ENCODE measurements at places on chromosomes 16 and 17.

DNA sequence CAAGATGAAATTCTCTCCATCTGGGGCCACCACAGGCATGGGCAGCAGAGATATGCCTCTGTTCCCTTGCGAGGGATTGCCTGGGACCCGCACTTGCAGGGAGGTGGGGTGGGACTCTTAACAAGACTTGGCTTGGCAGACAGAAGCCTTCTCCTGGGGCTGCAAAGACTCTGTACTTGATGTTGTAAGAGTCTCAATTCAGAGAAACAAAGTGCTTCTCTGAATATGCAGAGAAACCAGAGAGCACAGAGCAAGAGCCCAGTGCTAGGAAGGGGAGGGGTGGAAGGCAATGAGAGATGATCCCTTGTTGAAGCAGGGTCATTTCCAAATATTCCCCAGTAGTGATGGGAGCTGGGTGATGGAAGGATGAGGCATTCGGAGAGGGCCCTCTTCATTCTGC is 2.2 kb downstream of the MMP28 start:
- DNase-seq = no peak

- DNase-seq = no peak
Observed at GRCh38 chr17:6069539-6070429, at the start of gene WSCD1. Gene WSCD1 (plus strand): TSS chr17:6070379. CDS start chr17:6080659, 10,280 bp downstream.

- no peak for DNase-seq
Observed at GRCh38 chr17:83007504-83008185, 71.8 kb upstream of the METRNL start.

DNA sequence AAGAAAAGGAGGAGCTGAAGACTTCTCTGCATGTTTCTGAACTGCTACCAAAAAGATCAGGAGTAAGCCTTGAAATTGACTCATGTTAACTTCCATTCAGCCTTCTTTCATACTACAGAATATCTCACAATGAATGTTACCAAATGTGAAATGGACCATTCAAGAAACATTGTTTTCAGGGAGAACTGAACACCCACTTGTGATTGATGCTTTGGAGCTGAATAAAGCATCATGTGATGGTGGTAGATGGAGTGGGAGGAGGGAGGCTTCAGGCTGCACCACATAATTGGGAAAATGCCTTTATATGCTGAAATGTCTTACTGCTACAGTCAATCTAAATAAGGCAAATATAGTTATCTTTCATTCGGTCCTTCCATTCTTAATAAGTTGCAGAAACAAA is 127.8 kb downstream of the CDH8 start:
- no peak for DNase-seq

- DNase-seq = no peak
Observed at GRCh38 chr16:1117176-1117900, 21.3 kb upstream of the C1QTNF8 start.

DNA sequence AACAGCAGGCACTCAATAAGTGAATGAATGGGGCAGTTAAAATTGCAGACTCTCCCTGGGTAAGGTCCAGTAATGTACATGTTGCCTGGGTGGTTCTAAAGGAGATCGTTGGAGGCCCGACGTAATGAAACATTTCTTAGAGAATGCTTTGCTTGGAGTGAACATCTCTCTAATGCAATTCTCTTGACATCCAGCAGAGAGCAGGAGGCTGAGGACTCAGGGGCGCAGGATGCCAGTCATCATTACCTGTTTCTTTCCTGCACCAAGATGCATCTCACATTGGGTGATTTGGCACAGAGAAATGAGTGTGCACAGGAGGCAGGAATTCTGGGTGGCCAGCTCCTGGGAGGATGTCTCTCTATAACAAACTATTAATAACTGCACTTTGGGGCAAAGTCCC is 130.3 kb upstream of the RBBP6 start:
- no peak for DNase-seq

DNA sequence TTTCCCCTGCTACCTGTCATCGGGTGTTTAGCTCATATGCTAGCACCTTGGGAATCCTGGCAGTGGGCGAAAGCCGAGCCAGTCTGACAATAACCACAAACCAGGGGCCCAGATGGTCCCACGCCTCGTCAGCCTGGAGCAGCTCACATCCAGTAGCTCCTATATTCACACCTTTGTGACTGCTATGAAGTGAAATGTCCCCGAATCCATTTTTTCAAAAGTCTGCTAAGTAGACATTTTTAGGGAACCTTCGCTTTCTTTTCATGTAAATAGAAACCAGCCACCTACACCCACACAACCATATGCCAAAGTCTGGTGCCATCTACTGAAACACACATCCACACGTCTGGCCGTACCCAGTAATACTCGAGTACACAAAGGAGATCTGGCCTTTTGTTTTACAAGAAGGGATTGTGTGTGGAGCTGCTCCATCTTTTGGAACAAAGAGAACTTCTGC is 176.8 kb downstream of the SLC39A11 start:
- DNase-seq = no peak

GRCh38 chr16:56354746-56355145 is 70.6 kb downstream of the AMFR start:
- DNase-seq = no peak

- DNase-seq = no peak
Observed at GRCh38 chr16:50169555-50170096, 16.5 kb downstream of the TENT4B start.

- DNase-seq = peak; percentile 67
Observed at GRCh38 chr17:42744283-42744805, 496 bp downstream of the EZH1 start.

DNA sequence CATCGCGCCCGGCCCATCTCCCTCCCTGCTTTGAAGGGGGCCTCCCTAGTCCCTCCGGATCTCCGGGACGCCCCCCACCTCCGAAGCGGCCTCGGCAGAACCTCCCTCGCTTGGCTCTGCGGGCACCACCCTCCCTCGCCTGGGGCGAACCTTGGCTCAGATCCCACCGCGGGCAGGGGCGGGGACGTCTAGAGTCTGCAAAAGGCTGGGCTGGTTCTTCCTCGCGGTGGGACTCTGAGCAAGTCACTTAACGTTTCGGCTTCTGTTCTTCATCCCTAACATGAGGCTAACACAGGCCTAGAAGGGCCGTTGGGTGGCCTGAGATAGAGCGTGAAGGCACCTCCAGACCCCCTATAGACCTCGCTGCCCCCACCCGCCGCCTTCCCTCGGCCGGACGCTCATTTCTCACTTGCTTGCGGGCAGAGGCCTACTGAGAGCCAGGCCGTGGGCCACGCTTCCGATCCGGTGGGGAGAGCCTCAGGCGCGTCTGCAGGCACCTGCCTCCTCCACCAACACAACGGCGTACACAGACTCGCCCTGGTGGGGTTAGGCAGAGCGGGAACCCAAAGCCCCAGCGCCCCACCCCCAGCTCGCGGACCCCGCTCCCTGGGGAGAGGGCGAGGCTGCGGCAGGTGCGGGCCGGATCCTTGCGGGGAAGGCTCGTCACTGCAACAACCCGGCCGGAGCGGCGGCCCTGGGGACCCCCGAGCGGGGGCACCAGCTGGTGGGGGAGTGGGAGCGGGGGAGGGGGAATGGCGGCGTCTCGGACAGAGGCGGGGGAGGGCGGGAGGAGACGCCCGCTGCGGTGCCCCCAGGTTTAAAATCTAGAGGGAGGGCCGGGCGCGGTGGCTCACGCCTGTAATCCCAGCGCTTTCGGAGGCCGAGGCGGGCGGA is 5.4 kb downstream of the MYO1C start:
- peak; percentile 44 for DNase-seq

GRCh38 chr17:16997514-16998429 is 25.9 kb upstream of the TNFRSF13B start:
- peak; percentile 70 for DNase-seq

- DNase-seq = no peak
Observed at GRCh38 chr16:68898026-68898425, 54.7 kb downstream of the TANGO6 start.

GRCh38 chr16:52721331-52721730 is 174.4 kb upstream of the TOX3 start:
- no peak for DNase-seq

DNA sequence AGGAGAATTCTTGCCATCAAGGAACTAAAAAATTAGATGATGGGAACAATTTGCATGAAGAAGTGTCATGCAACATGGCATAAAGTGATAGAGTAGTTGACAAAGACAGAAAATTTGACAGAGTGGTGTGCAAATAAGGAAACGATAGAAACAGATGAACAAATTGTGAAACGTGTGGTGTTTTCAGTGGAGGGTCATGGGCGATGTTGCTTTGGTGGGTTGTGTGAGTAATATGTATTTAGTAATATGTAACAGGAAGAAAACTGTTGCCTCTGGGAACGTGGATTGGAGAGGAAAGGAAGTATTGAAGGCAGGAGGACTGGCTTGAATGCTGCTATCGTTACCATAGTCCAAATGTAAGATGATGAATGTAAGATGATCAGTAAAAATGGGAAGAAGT is 3.6 kb downstream of the COX10 start:
- no peak for DNase-seq

DNA sequence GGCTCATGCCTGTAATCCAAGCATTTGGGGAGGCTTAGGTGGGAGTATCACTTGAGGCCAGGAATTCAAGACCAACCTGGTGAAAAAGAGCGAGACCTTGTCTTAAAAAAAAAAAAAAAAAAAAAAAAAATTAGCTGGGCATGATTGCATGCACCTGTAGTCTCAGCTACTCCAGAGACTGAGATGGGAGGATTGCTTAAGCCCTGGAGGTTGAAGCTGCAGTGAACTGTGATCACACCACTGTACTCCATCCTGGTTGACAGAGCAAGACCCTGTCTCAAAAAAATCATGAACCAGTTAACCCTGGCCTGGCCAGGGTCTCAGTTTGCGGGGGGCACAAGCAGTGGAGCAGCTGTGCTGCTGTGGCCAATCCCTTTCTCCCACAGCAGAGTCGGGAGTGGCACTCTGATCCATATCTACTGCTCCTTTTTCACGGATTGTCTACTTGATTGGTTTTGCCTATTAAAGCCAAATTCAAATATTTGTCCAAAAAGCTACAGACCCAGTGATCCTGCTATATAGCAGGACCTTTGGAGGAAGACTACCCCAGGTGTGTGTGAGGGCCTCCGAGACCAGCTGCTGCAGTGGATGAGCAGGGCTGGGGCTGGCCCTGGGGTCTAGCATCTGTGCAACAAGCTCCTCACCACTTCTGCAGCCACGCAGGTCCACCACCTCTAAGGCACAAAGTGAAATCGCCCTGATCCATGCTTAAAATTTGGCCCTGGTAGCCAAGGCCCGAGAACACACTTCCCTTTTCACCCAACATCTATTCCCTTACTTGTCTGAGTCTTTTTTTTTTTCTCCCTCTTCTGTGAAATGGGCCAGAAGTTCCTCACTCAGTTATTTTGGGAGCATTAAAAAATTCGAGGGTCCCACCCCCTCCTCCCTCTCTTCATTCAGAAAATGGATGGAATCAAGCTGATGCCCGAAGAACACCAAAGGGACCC is 48.2 kb downstream of the LDHD start:
- DNase-seq = no peak

DNA sequence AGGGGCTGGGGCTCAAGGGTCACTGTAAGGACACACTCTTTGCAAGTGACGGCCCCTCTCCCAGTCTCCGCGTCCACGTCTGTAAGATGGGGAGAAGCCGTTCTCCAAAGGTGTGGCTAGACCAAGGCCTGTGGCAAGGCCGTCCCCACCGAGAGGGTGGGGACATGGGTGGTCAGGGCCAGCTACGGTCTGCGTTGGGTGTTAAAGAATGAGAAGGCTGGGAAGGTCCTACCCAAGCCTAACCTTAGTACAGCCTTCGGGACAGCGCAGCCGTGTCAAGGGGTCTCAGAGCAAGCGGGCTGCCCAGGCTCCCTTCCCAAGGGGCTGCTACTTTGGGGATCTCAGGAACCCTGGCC is 1.9 kb downstream of the C1QTNF8 start:
- no peak for DNase-seq

GRCh38 chr17:75854881-75855309 is 240 bp downstream of the WBP2 start:
- no peak for DNase-seq

GRCh38 chr16:88622866-88623265 is 15.5 kb upstream of the IL17C start:
- DNase-seq = no peak

- no peak for DNase-seq
Observed at GRCh38 chr17:28500712-28501379, 5.3 kb upstream of the FOXN1 start.

- DNase-seq = no peak
Observed at GRCh38 chr17:10149573-10150399, 48.6 kb downstream of the GAS7 start.

DNA sequence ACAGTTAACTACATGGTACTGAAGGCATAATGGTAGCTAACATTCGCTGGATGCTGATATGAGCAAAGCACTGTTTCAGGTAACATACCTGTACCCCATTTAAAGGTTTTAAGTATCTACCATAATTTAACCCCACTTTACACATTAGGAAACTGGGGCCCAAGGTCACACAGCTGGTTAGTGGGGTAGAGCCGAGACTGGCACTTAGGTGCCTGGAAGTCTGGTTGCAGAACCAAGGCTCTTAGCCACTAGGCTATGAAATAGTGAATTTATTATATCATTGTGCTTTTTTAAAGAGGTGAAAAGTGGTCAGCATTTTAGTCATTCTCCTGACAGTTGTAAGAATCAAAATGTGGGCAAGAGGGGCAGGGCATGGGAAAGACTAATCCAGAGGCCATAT is 25.2 kb downstream of the SIAH1 start:
- DNase-seq = no peak

DNA sequence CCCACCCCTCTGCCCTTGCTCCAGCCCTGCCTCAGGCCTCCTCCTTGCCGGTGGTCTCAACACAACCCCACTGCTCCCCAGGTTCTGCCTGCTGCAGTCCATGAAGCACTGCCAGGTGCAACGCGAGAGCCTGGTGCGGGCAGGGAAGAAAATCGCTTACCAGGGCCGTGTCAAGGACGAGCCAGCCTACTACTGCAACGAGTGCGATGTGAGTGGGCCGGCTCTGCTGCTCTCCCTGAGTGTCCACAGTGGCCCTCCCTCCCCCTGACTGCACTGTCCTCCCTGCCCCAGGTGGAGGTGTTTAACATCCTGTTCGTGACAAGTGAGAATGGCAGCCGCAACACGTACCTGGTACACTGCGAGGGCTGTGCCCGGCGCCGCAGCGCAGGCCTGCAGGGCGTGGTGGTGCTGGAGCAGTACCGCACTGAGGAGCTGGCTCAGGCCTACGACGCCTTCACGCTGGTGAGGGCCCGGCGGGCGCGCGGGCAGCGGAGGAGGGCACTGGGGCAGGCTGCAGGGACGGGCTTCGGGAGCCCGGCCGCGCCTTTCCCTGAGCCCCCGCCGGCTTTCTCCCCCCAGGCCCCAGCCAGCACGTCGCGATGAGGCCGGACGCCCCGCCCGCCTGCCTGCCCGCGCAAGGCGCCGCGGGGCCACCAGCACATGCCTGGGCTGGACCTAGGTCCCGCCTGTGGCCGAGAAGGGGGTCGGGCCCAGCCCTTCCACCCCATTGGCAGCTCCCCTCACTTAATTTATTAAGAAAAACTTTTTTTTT is 1.8 kb upstream of the TMEM88 start:
- DNase-seq = no peak

- DNase-seq = no peak
Observed at GRCh38 chr16:64657316-64658011, 464.4 kb downstream of the CDH11 start.

GRCh38 chr17:77696721-77697460 is 261.6 kb upstream of the TNRC6C start:
- no peak for DNase-seq

DNA sequence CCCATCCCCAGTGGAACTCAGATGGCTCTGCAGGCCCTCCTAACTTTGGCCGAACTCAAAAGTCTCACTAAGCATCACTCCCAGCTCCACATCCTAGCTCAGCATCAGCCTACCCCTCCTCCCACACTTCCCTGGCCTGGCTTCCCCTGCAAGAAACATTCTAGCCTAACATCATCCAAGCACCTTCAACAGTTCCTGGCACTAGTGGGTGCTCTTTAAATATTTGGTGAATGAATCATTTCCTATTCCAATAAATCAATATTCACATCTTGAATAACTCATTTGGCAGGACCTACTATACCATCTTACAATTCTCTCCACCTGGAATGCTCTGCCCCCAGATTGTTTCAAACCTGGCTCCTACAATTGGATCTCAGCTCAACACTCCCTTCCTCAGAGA is 11.0 kb upstream of the BBS2 start:
- no peak for DNase-seq

All from stimulated activated CD4-positive, alpha-beta T cell treated with anti-CD3 and anti-CD28 coated beads, TNF-alpha, amount 100 ng/mL, for 48 hours (primary cell).